M059J (cell line): ENCODE measurements at places on chromosomes 2 and 18.

- DNase-seq = no peak
Observed at GRCh38 chr2:158783923-158784322, 11.2 kb upstream of the DAPL1 start.

DNA sequence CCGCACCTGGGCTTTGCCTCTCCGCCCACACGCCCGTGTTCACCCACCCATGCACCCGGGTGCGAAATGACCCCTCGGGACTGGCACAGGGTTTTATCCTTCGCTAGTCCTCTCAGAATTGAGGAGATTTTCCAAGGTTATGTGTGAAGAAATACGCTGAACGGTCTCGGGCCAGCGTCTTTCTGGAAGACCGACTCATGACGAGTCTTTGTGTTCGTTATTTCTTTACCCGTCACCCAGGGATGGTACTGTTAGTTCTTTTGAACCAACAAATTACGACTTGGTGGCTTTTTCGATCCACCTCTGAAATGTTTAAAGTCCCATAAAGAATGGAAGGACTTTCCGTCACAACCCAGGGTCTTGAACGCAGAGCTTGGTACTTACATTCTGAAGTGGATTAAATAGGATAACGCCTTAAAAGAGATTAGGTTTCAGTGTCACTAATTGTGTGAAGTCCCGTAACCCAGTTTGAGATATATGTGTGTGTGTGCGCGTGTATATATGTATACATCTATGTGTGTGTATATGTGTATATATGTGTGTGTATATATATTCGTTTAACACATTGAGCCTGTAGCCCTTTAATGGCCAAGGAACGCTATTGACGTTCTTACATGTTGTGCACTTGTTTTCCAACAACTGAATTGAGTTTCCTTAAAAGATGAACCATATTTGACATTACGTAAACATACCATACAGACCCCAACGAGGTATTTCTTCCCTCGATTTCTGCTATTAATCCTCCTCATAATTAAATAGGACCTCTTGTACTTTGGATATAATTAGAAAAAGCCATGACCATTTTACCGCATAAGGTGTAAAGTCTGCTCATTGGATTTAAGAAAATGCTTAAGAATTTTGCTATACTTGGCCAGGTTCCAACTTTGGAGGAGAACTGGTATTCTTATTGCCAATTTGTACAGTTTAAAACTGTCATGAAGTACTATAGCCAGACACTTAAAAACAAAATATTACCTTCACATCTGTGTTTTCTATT lies 889 bp downstream of the ZC3H15 start:
- DNase-seq = peak; percentile 16

DNA sequence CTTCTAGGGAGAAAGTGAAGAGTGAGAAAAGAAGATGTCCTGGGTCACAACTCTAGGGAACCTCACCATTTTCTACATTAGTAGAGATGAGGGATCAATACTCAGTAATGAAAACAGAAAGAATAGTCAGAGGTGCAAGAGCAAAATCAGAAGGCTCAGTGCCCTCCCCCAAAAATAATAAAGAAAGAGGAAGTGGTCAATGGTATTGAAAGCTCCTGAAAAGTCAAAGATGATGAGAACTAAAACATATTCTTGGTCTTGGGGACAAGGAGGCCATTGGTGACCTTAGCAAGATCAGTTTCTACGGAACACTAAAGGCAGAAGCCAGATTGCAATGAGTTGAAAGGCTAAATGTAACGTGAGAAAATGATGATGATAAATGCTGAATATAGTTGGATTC lies 24.5 kb upstream of the MYO1B start:
- no peak for DNase-seq

DNA sequence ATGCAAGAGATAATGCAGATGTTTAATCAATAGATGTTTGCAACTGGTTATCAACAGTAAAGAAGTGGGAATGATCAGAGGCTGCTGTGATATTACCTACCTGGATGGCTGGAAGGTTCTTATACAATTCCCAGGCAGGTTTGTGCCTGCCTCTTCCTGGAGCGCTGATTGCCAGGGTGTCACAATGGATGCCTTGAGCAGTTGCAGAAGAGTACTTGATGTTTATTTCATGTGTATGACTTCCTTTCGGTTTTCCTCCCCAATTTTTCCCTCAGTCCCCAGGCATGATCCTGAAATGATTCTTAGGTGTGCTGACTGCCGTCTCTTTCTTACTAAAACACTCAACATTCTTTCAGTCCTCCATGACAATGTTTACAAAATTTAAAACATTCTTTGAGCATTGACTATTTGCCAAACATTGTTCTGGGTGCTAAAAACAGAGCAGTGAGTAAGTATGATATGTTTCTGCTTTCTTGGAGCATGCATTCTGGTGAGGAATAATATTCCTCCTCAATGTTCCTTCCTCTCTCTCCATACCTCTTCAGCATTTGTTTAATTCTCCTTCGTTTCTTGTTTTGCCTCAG lies 416.6 kb upstream of the TRIB2 start:
- peak; percentile 62 for DNase-seq

DNA sequence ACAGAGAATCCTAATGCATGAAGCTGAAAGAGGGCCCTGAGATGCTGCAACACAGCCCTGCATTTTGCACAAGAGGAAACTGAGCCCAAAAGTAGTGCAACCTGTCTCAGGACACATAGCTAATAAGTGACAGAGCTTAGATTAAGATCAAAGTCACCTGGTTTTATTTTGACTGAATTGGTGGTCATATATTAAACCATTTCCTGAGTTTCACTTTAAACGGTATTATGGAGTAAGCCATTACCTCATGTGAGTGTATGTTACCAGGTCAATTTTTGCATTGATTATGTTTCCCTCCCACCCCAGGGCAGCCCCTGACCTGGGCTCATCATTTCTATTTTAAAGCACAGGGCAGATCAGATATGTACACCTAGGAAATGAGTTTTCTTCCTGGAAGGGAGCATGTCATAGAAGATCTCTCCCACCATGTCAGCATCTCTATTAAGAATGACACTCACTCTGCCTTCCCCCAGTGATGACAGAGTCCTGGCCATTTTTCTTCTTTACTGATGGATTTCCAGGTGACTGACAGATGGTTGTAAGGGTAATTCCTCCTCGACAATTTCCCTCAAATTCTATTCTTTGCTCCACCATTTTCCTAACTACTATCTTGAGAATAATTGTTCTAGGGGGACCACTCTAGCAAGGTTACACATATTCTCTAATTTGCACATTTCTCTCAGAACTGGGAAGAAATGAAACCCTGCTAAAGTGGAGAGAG lies 441.3 kb upstream of the SLC14A2 start:
- DNase-seq = no peak

GRCh38 chr2:118133916-118134315 lies 45.6 kb downstream of the INSIG2 start:
- no peak for DNase-seq

- DNase-seq = no peak
Observed at GRCh38 chr18:24157855-24158254, 19.0 kb downstream of the CABYR start.

DNA sequence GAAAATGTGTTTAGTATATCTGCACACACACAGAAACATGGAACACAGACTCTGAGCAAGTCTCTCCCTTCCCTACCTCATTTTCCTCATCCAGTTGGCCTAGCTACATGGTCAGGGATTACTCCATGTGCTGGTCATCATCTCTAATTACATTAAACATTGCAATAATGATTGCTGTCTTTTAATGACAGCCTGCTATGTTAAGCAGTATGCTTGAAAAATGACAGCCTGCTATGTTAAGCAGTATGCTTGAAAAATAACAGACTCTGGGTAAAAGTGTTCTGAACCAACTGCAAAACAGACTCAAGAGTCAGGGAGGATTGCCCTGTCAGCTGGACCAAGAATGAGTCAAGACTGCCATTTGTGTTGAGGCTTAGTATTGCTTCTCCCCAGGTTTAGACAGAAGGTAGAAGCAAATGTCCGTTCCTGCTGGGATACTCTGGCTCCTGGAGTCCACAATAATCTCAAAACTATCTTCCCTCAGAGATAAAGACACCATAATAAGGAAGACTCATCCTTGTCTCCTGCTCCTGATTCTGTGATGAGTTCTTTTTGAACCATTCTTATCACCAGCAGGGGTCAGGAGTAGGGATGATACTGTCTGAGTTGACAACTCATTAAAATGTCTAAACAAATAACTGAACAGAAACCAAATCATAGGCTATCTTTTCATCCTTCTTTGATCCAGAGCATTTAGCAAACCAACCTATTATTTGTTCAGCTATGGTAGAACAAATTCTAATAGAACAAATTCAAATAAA lies 57.7 kb downstream of the CCDC93 start:
- no peak for DNase-seq

- peak; percentile 23 for DNase-seq
Observed at GRCh38 chr2:167509586-167509985, 621.3 kb downstream of the XIRP2 start.

DNA sequence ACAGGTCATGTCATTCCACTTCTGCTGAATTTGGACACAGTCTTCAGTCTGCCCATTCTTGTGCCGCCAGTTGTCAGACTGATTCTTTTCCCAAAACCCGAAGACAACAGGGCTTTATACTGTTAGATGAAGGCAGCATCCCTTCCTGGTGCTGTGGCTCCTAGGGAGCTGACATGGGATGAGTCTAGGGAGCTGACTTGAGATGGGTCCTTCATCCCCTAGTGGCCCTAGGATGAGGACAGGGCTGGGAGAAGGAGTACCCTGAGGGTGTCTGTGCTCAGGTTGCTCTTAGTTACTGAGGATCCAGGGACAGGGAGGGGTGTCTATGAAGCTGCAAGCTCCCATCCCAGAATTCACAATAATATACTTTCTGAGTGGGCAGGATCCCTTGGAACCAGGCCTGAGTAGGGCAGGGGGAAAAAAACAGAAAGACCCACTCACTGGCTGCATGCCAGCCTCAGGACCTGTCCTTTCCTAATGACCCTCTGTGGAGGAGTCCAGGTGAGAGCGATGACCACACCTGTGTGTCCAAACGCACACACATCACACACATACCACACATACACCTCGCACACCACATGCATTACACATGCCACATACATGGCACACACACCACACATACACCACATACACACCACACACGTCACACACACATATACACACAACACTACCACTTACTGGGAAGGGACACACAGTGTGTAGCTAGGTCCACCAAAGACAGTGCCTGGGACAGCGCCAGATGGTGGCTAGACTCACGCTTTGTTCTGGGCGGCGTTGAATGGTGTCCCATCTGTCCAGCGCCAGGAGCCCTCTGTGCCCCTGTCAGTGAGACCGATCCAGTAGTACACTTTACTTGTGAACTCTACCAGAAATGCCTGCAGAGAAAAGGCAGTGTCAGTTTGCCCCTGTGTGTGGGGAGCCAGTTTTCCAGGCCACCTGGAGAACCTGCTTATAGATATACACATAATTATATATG lies 11.1 kb downstream of the CLEC4F start:
- no peak for DNase-seq

DNA sequence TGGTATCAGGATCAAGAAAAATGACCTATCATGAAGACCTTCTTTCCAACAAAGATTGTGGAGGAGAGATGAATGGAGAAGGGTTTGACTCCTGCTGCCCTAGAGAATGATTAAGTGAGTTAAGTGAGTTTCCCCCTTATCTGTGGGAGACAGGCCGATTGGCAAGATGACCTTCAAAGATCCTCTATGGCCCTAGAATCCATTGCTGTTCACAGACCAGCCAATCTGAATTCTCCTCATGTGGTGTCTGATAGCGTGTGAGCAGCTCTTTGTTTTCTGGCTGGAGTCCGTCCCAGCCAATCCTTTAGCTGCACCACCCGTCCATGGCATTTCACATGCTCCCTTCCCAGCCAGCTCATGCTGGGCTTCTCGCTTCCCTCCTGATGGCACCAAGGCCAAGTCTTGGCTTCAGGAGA lies 79.4 kb downstream of the MARCHF4 start:
- no peak for DNase-seq

GRCh38 chr2:204483608-204484081 lies 61.6 kb upstream of the PARD3B start:
- peak; percentile 4 for DNase-seq

DNA sequence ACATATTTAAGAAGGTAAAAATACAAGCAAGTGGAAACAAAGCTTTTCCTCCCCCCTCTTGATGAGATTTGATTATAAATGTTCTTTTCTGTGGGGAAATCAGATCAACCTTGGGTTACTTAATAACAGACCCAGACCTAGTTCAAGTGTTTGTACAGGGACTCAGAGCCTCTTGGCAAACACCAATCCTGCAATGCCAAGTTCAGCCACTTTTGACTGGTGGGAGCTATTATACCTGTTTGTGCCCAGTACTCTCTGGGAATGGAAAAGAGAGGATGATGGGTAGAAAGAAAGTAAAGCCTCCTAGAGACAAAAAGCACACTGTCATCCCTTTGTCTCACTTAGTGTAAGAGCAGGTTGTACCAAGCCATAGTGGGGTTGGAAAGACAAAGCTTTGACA lies 63.8 kb upstream of the EPHA4 start:
- peak; percentile 13 for DNase-seq

GRCh38 chr2:105859694-105859951 lies 114.9 kb downstream of the NCK2 start:
- DNase-seq = no peak

- DNase-seq = no peak
Observed at GRCh38 chr2:79862756-79863155, 349.9 kb downstream of the CTNNA2 start.

GRCh38 chr18:56702946-56703345 lies 51.8 kb downstream of the WDR7 start:
- peak; percentile 31 for DNase-seq

GRCh38 chr2:9126540-9126939 lies 80.1 kb upstream of the ASAP2 start:
- DNase-seq = no peak
